8988T (cell line): ENCODE measurements at places on chromosomes 16 and 17.
A peak's percentile ranks its signal among the peaks of the same experiment; 100 is the strongest.

DNA sequence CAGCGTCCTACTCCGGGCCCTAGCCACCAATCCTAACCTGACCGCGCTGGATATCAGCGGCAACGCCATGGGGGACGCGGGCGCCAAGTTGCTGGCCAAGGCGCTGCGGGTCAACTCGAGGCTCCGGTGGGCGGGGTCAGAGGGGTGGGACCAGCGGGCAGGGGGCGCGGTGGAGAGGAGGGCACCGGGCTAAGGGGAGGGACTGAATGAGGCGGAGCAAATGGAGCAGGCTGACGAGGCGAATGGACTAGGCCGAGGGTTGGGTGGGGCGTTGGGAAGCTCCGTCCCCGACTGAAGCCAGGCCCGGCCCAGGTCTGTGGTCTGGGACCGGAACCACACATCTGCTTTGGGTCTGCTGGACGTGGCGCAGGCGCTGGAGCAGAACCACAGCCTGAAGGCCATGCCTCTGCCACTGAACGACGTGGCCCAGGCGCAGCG, 4.6 kb downstream of the CARMIL2 start:
- peak; percentile 70 for DNase-seq

GRCh38 chr17:82767041-82767754, 15.3 kb downstream of the TBCD start:
- DNase-seq = no peak

GRCh38 chr17:67686241-67686640, 31.5 kb upstream of the NOL11 start:
- no peak for DNase-seq

GRCh38 chr16:57384248-57385070, 12.2 kb downstream of the CX3CL1 start:
- no peak for DNase-seq

DNA sequence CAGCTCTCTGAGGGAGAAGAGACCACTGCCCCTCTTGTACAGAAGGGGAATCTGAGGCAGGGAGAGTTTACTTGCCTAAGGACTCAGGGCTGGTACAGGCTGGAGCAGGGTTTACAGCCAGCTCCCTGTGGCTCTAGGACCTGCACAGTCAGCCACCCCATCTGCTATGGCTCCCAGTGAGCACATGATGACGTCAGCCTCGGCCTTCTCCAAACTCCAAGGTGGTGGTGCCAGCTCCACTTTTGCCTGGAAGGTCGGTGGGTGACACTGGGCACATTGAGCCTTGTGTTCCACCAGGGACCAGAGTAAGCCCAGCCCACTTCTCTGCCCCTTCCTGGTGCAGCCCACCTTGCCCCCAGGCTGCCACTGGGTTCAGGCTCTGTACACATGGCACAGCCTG, 202.2 kb downstream of the ENGASE start:
- no peak for DNase-seq

GRCh38 chr16:56282451-56282850, 91.2 kb downstream of the GNAO1 start:
- no peak for DNase-seq

- no peak for DNase-seq
These were observed 11.8 kb downstream of the MPO start for GRCh38 chr17:58268774-58269556.

- no peak for DNase-seq
These were observed 875 bp downstream of the PRKCB start for GRCh38 chr16:23836404-23837311.

GRCh38 chr17:81552244-81553017, at the start of gene FAAP100:
TSS of gene FAAP100 (minus strand) at chr17:81552353. CDS start at chr17:81552330, 23 bp downstream.
- DNase-seq = peak; percentile 88
